Stimulated activated naive B cell treated with anti-CD40 and anti-IgM and Interleukin-4, amounts not matched to agents 10 μg/mL and 1 μg/mL and 100 μg/mL, for 72 hours (primary cell): ENCODE measurements at places on chromosomes 13 and 19.

GRCh38 chr19:50314724-50315708, 14.2 kb downstream of the KCNC3 start:
- H3K27me3 ChIP-seq, result peaks cover 48% of the 10 kb centered on the region
- DNase-seq, result no peak
- H3K27ac ChIP-seq, result peak overlapping the region; percentile 21
- H3K36me3 ChIP-seq, result peaks cover 18% of the 10 kb centered on the region
- peaks cover 27% of the 10 kb centered on the region for H3K4me1 ChIP-seq

DNA sequence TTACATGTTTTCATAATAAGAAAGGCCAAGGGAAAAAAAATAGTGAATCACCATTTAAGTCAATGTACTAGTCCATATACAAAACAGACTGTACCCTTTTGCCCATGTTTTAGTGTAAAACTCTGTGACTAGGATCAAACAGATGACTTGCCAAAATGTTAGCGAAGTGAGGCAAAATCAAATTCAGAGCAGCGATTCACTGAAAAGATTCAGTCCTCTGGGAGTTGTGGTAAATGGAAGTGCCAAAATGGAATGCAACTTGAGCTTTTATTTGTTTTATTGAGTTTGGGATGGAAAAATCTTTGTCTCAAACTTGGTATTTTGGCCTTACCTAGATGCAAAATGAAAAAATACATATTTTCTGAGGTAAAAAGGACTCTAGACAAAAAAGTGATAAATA, 9.1 kb downstream of the CDADC1 start:
- peaks cover 40% of the 10 kb centered on the region for H3K36me3 ChIP-seq
- no peaks in the 10 kb centered on the region for H3K27me3 ChIP-seq
- no peak for DNase-seq
- no peak overlapping the region for H3K27ac ChIP-seq
- H3K4me1 ChIP-seq, result peaks cover 3% of the 10 kb centered on the region

DNA sequence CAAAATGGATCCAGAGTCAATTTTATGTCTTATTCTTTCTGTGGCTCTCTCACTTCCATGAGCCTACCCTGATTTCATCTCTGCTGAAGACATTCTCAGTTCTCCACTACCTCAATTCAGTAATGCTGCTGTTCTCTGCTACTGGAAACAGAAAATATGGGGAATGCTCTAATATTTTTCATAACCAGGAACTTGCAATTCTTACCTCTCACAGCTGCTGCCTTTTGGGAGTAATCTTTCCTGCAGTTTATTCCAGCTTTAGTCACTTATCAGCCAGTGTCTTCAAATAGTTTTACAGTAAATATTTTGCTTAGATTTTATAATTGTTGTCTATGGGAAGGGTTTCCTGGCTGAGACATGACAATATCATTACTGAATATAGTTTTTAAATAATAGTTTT, 145.1 kb upstream of the UFM1 start:
- H3K4me1 ChIP-seq, result no peaks in the 10 kb centered on the region
- no peaks in the 10 kb centered on the region for H3K27me3 ChIP-seq
- DNase-seq, result no peak
- no peaks in the 10 kb centered on the region for H3K36me3 ChIP-seq

DNA sequence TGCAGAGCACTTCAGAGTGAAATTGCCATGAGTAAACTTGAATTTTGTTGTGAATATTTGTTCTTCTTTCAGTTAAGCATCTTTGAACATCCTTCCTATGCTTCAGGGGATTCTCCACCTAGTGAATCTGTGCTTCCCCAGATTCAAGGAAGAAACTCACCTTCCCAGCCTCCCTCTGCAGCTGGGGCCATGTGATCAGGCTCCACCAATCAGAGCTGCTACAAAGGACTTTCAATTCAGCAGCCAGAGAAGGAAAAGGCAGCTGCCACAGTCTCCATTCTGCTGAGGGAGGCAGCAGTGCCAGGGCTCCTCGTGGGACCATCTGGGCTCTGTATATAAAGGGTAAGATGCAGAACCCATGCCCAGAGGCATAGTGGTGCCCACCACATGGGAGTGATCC, 89.7 kb upstream of the SIAH3 start:
- no peaks in the 10 kb centered on the region for H3K27me3 ChIP-seq
- H3K4me3 ChIP-seq, result no peak overlapping the region
- no peak overlapping the region for H3K27ac ChIP-seq

GRCh38 chr13:114004420-114005205, 30.7 kb upstream of the C13orf46 start:
- H3K4me1 ChIP-seq, result no peaks in the 10 kb centered on the region
- peak overlapping the region; percentile 59 for H3K27ac ChIP-seq
- H3K4me3 ChIP-seq, result no peak overlapping the region
- no peak for DNase-seq

GRCh38 chr13:102724923-102725322, 30.1 kb upstream of the METTL21C start:
- H3K36me3 ChIP-seq, result no peaks in the 10 kb centered on the region
- H3K27me3 ChIP-seq, result peaks cover 26% of the 10 kb centered on the region
- H3K4me3 ChIP-seq, result no peak overlapping the region
- DNase-seq, result no peak
- H3K27ac ChIP-seq, result no peak overlapping the region

DNA sequence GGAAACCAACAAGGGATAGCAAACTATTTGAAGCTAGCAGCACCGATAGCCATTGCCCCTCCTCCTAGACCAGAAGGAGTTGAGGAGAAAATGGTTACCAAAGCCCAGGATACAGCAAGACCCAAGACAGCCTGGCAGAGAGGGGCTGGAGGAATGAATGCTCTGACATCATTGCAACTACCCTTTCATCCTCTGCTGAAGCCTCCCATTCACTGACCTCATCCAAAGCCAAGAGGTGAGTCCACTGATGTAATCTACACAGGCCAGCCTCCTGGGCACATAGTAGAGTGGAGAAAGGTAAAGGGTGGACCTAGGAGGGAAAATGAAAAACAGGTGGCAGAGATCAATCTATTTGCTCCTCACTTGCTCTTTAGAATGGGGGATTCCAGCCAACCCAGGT, 42.7 kb upstream of the ZNF780A start:
- H3K36me3 ChIP-seq, result peaks cover 9% of the 10 kb centered on the region
- H3K27me3 ChIP-seq, result peaks cover 45% of the 10 kb centered on the region
- no peak overlapping the region for H3K27ac ChIP-seq
- H3K4me3 ChIP-seq, result no peak overlapping the region
- H3K4me1 ChIP-seq, result no peaks in the 10 kb centered on the region

- H3K4me1 ChIP-seq, result no peaks in the 10 kb centered on the region
- DNase-seq, result no peak
- no peak overlapping the region for H3K4me3 ChIP-seq
These were observed 46.1 kb downstream of the ZDHHC20 start for GRCh38 chr13:21413013-21413412.

DNA sequence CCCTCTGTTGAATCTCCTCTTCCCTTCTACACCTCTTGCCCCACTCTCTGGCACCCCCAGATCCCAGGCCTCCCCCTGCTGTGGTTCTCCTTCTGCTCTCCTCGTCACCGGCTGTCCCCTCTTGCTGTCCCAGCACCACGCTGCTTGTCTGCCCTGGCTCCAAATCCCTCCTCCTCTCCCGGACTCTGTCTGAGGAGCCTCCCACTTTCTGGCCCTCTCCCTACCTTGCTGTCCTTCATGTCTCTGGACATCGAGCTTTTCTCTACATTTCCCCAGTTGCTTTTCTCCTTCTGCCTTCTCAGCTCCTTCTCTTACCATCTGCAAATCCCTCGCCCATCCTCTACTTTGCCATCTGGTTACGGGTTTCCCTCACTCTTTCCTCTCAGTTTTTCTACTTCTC, 1.2 kb downstream of the ZNF347 start:
- H3K27ac ChIP-seq, result peak overlapping the region; percentile 96
- H3K27me3 ChIP-seq, result no peaks in the 10 kb centered on the region
- DNase-seq, result no peak
- peaks cover 18% of the 10 kb centered on the region for H3K4me1 ChIP-seq
- H3K36me3 ChIP-seq, result peaks cover 52% of the 10 kb centered on the region

- no peaks in the 10 kb centered on the region for H3K36me3 ChIP-seq
- H3K27ac ChIP-seq, result no peak overlapping the region
- DNase-seq, result no peak
- H3K4me1 ChIP-seq, result no peaks in the 10 kb centered on the region
These were observed 923 bp upstream of the C13orf42 start for GRCh38 chr13:51111997-51112396.

DNA sequence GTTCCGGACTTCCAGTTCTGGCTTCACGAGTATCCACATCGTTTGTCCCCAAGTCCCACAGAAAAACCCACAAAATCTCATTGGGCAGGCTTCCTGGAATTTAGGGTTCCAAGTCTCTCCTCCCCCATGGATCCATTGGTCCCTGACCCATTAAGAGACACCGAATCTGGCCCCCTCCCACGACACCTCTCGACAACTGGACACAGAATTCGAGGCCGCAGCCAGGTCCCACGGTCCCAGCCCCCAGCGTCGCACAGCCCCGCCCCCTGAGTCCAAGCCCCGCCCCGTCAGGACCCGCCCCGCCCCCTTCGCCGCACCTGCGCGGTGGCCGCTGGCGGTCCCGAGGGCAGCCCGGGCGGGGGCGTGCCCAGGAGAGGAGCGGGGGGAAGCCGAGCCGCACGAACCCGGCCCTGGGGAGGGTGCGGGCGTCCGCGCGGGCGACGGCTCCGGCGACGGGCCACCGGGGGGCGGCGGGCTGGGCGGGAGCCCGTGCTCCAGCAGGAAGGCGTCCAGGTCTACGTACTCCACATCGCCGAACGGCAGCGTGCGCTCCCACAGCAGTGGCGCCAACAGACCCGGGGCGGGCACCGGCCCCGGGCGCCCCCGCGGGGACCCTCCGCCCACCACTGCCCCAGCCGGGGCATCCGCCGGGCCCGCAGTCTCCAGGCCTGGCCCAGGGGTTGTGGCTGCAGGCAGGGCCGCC, 1.8 kb downstream of the DBP start:
- peak overlapping the region; percentile 92 for H3K4me3 ChIP-seq
- H3K27ac ChIP-seq, result peak overlapping the region; percentile 91
- no peaks in the 10 kb centered on the region for H3K27me3 ChIP-seq

- DNase-seq, result no peak
- H3K27ac ChIP-seq, result no peak overlapping the region
- no peak overlapping the region for H3K4me3 ChIP-seq
- no peaks in the 10 kb centered on the region for H3K36me3 ChIP-seq
- peaks cover 5% of the 10 kb centered on the region for H3K4me1 ChIP-seq
These were observed 1.5 kb downstream of the CEBPA start for GRCh38 chr19:33300894-33301143.

DNA sequence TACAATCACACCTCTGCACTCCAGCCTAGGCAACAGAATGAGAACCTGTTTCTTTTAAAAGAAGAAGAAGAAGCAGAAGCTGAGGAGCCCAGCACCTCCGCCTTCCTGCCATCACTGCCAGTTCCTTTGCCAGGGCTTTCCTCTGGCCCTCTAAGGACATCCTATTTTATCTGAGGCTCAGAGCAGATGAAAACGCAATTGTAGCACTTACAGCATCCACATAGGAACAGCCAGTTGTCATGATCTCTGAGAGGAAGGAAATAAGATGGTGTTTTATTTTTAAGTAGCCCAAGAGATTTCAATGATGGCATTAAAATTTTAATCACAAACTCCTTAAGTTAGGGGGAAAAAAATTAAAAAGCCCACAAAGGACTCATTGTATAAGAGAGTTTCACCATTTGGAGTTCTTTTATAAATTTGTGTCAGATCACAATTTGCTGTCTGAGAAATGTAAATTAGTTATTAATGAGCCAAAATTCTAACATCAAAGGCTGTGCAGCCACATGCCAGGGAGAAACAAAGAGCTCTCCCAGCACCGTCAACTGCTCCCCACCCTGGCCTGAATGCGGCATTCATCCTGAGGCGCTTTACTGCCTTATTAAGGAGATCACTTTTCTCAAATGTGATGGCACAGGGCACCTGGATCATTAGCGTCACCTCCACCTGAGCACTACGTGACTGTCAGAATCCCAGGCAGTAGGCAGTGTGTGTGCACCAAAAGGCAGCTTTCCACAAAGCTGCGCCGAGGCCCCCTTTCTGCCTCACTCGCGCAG, 393.0 kb downstream of the FOXO1 start:
- peaks cover 47% of the 10 kb centered on the region for H3K4me1 ChIP-seq
- no peak overlapping the region for H3K4me3 ChIP-seq
- no peak for DNase-seq
- no peaks in the 10 kb centered on the region for H3K27me3 ChIP-seq

- no peak overlapping the region for H3K4me3 ChIP-seq
- DNase-seq, result no peak
- no peak overlapping the region for H3K27ac ChIP-seq
- no peaks in the 10 kb centered on the region for H3K4me1 ChIP-seq
These were observed 21.7 kb downstream of the IRS2 start for GRCh38 chr13:109764470-109765291.

DNA sequence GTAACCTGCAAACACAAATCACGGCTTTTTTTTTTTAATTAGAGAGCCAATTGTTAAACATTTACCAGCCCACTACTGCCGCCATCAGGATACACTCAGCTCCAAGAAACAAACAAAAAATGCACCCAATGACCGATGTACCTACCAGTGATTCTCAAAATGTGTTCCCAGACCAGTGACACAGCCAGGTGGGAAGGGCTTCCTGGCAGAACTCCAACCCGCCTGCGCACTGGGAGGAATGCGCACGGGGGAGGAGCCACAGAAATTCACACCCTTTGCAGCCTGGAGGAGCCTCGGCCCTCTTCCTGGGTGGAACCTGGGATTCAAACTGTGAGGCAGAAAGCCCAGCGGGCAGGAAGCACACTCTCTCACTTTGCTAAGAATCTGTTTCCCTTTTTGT, 255.9 kb downstream of the TBC1D4 start:
- no peak overlapping the region for H3K4me3 ChIP-seq
- H3K4me1 ChIP-seq, result no peaks in the 10 kb centered on the region
- no peak for DNase-seq
- H3K36me3 ChIP-seq, result no peaks in the 10 kb centered on the region

DNA sequence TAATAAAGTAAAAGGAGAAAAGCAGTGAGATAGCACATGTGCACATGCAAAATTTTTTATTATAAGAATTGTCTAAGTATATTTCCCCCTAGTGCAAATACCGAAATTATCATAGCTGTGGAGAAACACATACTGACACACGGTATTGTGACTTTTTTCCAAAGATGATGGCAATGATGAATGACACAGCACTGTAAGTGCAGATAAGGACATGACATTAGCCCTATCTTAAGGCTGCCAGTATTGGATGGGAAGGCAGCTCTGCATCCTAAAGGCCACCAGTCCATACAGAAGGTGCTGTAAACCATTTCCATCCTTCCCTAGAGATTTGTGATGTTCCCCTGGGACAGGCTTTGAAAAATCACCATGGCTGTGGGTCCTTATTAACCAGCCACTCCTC, 11.5 kb upstream of the MICU2 start:
- H3K36me3 ChIP-seq, result no peaks in the 10 kb centered on the region
- no peak overlapping the region for H3K27ac ChIP-seq
- no peak for DNase-seq
- peaks cover 9% of the 10 kb centered on the region for H3K4me1 ChIP-seq

- no peak for DNase-seq
- H3K4me1 ChIP-seq, result no peaks in the 10 kb centered on the region
- no peaks in the 10 kb centered on the region for H3K27me3 ChIP-seq
- H3K27ac ChIP-seq, result no peak overlapping the region
- H3K36me3 ChIP-seq, result peaks cover 26% of the 10 kb centered on the region
These were observed 26.4 kb upstream of the F7 start for GRCh38 chr13:113078902-113079780.
